Panc1 (cell line): ENCODE measurements at places on chromosomes 1 and 21. TPM values are rescaled to one million over a fixed set of nuclear protein-coding genes. Genes with fewer than 3 reads are reported as not detected.

Gene OLFML2B
- 1.5 TPM for total RNA-seq

DNA sequence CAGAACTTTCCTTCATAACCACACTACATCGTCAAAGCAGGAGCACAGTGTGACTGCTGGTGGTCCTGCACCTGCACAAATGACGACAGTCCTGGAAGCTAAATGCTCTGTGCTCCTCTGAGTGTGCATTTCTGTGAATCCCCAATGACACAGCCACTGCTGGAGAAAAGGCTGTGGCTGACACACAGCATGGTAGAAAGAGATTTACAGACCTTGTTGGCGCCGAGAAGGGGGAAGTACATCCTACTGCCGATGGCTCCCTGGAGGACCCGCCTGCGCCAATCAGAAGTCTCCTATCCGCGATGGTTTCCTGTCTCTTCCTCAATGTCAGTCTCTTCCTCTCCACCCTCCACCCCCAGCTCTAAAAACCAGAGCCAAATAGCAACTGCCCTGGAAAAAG is 115.4 kb upstream of the RAB4A start:
- DNase-seq, result no peak

DNA sequence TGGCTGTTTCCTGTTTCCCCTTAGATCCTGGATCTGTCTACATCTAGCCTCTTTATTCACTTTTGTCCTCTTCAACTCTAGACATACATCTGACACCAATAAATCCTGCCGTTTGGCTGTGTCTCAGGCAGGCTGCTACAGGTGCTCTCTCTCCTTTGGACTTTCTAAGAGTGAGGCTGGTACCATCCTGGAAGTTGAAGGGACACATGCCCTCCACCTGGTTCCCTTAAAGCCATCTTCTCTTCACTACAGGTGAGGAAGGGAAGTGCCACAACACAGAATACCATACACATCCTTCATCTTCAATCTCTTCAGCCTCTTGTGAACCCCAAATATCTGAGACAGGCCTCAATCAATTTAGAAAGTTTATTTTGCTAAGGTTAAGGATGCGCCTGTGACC is 137.9 kb downstream of the BACH1 start:
- no peak for DNase-seq

DNA sequence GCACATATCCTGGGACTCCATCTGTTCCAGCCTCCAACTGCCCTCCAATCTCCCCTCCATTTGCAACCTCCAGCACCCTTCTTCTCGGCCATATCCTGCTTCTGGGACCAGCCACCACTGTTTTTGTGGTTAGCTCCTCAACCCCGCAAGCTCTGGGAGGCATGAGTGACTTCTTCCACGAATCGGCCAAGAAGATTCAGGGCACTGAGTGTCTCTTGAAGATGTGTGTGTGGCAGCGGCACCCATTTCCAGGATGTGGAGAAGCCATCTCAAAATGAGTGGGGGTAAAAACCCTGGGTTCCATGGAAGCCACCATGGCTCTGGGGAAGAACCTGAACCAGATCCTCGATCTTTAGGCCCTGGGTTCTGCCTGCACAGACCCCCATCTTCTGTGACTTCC is 194.6 kb downstream of the SLC45A1 start:
- DNase-seq, result no peak

DNA sequence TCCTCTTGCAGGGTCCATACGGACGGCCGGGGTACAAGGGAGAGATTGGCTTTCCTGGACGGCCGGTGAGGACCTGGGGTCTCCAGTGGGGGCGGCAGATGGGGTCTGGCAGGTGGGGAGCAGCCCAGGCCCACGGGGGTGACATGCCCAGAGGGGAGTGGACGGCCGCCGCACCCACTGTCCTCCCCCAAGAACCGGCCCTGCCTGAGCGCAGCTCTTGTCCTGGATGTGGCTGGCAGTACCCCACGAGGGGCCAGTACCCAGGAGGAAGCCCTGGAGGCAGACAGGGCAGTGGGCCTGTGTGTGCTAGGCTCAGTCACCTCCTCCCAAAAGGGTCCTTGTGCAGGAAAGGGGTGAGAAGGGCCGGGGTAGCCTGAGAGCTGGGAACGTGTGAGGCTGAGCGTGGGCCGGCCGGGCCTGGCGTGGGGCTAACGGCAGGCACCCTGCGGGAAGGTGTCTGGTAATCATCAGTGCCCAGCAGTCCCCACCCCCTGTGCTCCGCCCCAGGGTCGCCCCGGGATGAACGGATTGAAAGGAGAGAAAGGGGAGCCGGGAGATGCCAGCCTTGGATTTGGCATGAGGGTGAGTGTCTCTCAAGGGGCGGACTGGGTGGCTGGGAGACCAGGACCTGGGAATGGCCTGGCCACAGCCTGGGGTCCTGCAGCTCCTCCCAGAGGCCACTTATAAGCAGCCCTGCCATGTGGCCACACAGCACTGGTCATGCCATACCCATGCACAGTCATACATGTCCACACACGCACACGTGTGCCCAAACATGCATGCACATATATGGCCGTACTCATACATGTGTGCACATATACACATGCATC is 47.2 kb downstream of the SLC19A1 start:
- no peak for DNase-seq

DNA sequence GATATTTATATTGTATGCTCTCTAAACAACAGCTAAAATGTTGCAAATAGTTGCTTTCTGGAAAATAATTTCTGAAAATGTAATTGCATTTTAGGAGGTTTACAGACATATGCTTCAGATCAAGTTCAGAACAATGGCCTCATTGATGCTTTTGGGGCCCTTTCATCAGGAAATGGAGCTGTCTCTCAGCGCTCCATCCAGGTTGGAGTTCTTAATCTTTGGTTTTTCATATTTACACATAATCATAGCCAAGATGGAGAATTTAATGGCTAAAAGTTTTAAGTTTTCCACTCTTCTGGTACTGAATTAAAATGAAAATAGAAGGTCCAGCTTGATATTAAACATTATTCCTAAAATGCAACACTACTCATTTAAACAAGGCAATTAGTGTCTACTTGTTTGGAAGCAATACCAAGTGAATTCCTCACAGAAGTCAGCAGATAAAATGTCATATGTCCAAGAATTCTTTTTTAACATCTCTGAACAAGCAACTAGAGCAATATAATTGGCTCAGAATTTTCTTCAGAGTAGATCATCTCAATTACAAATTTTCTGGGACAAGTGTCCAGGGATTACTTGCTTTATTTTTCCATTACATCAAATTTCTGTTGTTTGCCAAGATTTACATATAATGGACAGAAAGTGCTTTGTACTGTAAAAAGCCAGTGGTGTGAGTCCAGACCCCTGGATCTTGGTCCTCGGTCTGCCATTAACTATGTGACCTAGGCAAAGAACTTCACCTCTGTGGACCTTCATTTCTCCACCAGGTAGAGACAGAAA is 22.6 kb downstream of the CLCA1 start:
- DNase-seq, result no peak

DNA sequence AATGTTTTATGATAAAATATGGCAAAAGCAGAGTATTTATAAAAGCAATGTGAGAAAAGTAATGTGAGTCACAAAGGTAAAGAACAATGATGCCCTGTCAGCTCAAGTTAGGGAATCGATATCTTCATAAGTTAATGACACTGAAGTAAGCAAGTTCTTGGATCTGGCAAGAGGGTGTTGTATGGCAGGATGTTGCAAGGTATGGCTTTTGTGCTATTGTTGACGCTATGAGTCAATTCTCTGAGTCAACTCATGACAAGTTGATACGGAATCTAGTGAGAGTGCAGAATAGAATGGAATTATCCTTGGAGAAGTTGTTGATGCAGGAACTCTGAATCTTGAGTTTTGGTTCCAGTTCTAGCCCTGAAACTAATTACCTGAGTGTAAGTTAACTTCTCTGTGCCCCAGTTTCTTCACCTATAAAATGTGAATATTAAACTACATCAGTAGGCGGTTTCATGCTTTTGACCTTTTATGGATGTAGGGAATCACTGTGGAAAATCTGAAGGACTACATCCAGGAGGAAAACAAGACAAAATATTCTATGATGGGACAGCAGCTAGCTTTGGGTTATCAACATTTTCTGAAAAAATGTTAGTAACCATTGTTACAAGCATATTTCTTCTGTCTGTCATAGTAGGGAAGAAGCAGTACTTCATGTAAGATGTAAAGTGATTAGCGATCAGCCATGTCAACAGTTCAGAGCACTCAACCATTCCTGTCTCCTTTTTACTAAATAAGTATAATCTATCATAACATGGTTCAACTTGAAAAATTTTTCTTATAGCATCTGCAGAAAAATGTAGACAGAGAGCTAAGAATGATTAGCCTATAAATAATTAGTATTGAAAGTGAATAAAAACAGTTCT is 96.9 kb downstream of the ATP6V1G3 start:
- peak; percentile 91 for DNase-seq

Gene GUCA2B
- total RNA-seq, result not detected

Gene LHX8
- total RNA-seq, result not detected

Gene SYT11
- total RNA-seq, result 4.0 TPM
